CD4-positive, alpha-beta T cell (primary cell): ENCODE measurements at places on chromosomes 12 and 14.

DNA sequence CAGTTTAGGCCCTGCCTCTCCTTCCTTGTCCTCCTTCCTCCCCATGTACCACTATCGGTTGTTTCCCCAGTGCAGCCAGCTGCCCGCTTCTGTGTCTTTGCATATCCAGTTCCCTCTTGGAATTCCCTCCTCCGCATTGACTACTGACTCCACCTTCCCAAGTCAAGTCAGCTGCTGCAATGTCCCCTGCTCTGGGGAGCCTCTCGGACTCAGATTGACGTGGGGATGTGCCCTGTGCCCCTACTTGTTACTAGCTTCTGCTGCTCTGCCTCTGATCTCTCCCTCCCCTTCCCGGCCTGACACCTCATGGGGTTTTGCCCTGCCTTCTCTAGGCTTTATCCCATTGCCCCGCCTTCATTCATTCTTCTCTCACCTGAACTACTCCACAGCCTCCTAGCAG, 2.1 kb upstream of the CD9 start:
- DNase-seq, result no peak

DNA sequence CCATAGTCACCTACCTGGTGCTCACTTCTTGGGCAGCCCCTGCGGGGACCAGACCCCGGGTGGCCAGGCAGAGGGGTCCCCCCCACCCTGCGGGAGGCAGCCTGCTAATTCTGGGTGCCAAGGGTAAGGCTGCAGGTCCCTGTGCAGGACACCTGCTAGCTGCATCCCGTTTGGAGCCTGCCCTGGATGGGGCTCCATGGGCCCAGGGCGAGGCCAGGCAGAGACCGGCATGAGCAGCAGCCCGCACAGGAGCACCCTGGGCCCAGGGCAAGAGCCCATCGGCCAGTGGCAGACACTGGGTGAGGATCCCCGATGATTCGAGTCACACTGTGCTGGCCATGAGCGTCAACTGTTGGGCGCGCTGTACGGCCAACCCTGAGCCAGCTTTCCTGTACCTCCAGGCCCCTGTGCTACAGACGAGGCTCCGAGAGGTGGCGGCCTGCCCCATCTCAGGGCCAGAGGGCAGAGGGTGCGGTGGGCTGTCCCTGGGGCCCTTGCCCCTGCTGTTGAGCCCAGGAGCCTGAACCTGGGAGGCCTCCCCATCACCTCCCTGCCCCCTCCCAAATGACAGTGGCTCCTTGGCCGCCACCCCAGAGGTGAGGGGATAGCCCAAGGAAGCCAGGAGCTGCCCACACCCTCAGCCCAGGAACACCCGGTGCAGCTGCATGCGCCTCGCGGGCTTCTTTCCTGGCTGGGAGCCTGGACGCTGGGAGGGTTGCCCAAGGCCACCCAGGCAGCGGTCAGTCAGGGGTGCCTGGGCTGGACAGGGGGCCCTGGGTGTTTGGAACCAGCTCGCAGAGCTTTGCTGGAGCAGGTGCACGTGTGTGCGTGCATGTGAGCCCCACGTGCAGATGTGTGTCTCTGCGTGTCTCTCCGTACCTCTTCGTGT, 47.7 kb downstream of the CYP46A1 start:
- no peak for DNase-seq

- no peak for DNase-seq
These were observed 19.9 kb downstream of the SLC35F4 start for GRCh38 chr14:57845802-57846531.

- peak; percentile 7 for DNase-seq
These were observed 1.3 kb downstream of the FGD6 start for GRCh38 chr12:95215949-95216348.

DNA sequence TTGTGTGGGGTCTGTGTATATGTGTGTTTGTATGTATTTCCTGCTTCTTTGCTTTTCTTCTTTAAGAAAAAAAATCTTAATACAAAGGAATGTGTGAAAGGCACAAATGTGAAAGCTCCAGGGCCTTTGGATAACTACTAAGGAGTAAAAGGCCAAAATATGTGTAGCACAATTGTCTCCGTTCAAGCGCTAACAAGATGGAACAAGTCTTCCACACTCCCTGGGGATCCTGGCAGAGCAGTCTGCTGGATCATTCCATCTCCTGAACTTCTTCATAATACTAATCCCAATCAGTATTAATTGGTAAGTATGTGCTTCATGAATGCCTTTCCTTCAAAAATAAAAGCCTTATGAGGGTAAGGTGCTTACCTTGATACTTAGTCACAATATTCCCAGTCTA, 462.5 kb upstream of the TBX3 start:
- DNase-seq, result no peak

DNA sequence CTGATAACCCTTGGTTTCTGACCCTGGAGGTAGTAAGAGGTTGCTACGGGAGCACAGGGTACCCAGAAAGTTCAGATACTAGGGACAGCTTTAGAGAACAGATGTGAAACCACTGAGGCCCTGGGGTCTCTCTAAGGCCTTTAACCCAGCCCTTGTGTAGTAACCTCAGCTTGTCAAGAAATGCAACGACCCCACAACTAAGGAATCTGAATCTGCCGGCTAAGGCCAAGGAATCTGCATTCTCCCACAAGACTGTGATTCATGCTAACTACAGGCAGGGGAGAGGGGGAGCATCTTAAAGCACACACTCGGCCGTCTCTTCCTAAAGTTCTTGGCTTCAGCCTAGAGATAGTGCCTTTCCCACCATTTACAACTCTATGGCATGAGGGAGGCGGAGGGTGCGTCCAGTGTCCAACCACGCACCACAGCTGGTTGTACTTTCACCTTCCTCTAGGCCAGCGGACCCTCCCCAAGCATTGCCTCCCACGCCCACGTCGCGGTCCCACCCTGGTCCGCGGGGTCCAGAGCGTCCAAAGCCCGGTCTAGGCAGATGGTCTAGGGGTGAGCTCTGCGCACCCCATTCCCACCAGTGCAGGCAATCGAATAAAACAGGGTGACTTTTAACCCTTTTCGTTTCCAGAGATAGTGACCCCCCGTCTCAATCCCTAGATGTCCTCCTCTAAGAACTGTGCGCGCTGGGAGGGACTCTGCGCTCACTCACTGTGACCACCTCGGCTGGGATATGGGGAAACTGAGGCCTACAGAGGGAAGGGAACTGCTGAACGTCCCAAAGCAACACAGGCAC, 735 bp upstream of the VASH1 start:
- DNase-seq, result no peak

DNA sequence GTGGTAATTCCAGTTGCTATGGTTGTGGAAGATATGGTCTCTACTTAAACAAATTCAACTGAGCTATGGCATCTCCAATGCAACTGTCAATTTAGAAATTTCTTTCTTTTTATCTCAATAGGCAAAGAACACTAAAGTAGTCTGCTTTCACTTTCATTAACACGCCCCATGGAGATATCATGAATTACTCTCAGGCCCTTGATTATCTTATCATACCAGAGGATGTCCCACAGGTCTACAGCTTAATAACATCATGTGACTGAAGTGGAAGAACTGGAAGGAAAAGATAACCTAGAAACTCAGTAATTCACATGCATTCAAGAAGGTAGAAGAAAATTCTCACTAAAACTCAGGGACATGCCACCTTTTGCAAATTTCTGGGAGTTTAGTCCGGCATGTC, 114.3 kb downstream of the FLRT2 start:
- DNase-seq, result no peak

DNA sequence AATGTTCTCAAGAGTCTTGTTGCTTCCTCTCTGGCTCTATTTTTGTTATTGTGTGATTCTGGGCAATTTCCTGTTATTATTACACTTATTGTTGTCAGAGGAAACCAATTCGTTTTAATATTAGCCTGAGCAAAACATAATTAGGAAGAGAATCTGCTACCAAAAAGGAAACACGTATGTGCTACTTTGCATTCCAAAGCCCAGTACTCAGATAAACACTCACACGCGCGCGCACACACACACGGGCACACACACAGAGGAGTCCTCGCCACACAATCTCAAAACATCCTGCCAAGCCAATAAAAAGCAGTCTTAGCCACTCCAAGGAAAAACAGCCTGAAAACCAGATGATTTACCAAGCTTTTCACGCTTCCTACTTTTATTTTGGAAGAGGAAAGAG, 400.7 kb downstream of the NUAK1 start:
- DNase-seq, result no peak

DNA sequence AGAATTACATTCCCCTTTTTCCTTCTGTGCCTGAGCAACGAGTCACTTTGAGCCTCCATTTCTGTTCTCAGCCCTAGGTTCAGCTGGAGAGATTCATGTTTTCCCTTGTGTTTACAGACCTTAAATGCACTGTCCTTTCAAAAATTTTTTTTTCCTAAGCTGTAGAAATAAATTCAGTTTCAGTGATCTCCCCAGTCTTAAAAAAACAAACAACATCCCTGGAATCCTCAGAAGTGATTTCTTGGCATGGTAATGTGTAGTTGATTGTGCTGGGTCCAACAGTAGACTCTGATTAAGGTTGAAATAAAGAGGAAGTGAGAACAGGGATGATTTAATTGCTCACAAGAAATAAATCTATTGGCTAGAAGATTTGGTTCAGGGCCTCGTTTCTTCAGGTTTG, 89.3 kb downstream of the NTN4 start:
- DNase-seq, result no peak

DNA sequence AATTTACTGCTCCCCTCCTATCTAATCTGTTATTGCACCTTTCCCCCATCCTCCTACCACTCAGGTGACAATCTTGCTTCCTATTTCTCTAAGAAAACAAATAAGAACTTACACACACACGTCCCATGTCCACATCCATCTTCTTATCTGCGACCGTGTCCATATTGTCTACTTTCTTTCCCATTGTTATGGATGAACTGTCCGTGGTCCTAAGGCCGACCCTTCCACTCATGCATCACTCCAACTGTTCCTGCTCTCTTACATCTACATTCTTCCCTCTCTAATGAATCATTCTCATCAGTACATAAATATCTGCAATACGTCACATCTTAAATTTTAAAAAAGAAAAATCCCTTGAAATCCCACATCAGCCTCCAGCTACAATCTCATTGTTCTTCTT, 30.0 kb downstream of the ZFYVE1 start:
- DNase-seq, result no peak

- no peak for DNase-seq
These were observed 41.6 kb downstream of the ITPK1 start for GRCh38 chr14:93073910-93074769.

- DNase-seq, result no peak
These were observed 74.0 kb upstream of the MDM1 start for GRCh38 chr12:68406134-68406576.

GRCh38 chr14:103259801-103260628, 74.0 kb upstream of the EIF5 start:
- no peak for DNase-seq

GRCh38 chr12:131457028-131457310, 253.9 kb upstream of the SFSWAP start:
- DNase-seq, result no peak

GRCh38 chr14:101707863-101708620, 53.5 kb upstream of the PPP2R5C start:
- DNase-seq, result no peak

- DNase-seq, result no peak
These were observed 50.0 kb upstream of the BCL2L14 start for GRCh38 chr12:12020762-12021161.

- DNase-seq, result no peak
These were observed 746.4 kb upstream of the FLRT2 start for GRCh38 chr14:84783511-84783910.

DNA sequence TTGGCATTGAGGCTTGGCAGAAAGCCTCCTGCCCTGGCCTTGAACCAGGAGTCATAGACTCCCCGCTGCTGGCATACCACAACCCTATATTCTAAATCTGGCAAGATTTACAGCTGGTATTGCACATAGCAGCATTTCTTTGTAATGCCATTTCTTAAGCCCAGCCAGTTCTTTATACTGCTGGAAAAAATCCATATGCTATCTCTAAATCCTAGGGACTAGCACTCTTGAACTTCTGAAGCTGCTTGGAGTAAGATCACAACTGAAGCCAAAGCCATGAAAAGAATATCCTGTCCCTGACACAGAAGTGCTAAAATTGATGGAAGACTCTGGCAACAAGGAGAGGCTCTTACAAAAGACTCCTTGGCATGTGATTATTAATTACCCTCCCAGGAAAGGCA, 89.3 kb downstream of the KCNC2 start:
- DNase-seq, result no peak

- no peak for DNase-seq
These were observed 63.8 kb downstream of the TSPAN11 start for GRCh38 chr12:30990316-30990715.

DNA sequence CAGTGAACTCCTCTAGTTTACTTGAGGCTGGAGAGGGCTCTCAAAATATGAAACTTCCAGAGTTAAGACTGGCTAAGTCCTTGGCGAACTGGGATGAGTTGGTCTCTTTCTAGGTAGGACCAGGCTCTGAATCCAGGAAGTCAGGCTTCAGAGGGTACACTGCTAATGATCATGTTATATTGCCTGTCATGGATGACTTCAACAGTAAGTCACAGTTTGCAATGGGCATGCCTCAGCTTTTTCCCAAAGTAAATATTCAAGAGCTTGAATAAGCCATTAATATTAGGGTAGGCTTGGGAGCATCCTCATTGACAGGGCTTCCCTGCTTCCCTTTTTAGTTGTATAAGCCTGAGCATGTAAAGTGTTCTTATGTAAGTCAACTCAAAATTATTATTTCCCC, 61.7 kb upstream of the PTHLH start:
- DNase-seq, result no peak

GRCh38 chr12:76680940-76681339, 83.0 kb upstream of the ZDHHC17 start:
- no peak for DNase-seq

DNA sequence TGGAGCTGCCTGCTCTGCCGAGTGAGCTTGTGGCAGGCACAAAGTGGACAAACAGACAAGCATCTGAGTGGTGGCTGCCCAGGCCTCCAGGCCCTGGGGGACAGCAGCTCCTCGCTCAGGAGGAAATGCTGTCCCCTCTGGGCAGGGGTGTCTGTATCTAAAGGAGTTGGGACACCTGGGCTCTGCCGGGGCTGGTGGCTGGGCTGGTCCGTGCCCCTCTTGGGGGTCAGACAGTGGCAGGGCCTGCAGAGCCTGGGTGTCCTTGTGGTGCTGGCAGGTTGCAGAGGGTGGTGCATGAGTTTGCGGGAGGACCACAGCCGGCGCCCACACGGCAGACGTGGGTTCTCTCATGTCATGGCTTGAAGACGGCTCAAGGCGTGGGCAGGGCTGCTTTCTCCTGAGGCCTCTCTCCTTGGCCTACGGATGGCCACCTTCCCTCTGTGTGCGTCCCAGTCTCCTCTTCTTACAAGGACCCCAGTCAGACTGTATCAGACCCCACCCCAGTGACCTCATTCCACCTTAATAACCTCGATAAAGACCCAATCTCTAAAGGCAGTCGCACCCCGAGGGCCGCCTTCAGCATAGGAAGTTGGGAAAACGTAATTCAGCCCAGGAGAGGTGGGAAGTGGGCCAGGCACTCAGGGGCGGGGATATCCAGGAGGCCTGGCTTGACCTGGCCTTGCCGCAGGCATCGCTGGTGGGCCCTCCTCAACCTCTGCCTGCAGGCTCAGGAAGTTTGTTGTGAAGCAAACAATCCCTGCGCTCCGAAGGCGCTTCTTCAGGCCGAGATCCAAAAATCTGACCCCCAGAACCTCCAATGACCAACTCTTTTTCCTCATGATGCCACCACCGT, 110.0 kb downstream of the KIF26A start:
- DNase-seq, result no peak
